Kidney (tissue), 22 donors: ENCODE measurements at places on chromosomes 6 and 20.

DNA sequence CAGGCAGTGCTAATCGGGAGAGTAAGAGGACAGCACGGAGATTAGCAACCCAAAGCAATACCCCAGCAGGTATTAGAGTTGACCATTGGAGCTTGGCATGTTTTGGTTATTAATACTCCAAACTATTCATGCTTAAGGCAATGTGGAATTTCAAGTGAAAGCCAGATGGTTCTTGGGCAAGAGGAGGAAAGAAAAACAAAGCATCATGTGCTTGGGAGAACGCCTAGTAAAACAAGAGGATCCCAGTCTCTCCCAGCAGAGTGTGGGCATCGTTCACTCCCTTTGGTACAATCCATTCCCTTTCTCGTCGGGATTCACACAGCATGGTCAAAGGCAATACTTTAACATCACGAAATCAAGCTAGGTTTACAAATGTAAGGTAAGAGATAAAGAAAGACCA is 349.8 kb downstream of the PRKN start:
- no peak for DNase-seq

GRCh38 chr6:7153789-7154188 is 46.0 kb downstream of the RREB1 start:
- DNase-seq, result no peak

- DNase-seq, result no peak
These were observed 6.5 kb downstream of the GTPBP2 start for GRCh38 chr6:43622541-43622940.

- no peak for DNase-seq
These were observed 31.3 kb downstream of the AKIRIN2 start for GRCh38 chr6:87670707-87671106.

DNA sequence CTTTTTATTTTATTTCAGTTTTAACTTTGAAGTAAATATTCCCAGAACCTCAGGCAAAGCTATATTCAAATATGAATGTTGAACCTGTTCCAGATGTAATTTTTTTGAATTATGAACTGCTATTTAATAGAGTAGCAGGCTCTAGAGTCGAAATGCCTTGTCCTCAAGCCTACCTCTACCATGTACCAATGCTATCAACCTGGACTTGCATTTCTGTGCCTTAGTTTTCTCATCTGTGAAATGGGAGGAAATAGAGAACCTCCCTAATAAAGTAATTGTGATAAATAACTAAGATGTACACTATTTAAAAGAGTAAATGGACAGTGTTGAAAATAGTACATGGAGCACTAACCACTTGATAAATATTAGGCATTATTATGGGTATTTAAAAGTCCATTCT is 551.6 kb upstream of the JARID2 start:
- DNase-seq, result no peak

DNA sequence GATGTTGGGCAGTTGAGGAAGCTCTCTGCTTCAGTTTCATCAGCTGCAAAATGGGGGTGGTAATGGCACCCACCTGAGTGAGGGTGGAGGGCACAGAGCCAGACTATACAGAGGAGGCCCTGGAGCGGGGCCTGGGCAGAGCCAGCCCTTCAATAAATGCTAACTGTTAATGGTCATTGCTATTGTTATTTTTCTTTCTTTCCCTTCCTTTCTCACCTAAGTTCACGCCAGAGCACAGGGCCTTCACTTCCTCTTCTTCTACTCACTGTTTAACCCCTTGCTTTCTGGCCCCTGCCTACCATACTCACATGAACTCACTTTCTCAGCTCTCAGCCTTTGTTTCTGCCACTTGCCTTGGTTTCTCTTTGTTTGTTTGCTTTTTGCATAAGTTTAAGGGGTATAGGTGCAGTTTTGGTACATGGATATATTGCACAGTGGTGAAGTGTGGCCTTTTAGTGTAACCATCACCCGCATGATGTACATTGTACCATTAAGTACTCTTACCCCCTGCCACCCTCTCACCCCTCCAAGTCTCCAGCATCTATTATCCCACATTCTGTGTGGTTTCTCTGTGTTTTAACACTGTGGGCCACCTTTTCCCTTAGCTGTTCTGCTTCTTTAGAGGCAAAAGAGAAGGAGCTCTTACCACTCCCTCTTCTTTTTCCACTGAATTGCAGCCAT is 7.5 kb upstream of the RREB1 start:
- DNase-seq, result no peak
